ENCODE measurements at places on chromosomes 13 and 19. TPM values are rescaled to one million over a fixed set of nuclear protein-coding genes. Genes with fewer than 3 reads are reported as not detected.

Gene NLRP11
- total RNA-seq: under 0.01 TPM

Gene IL12RB1
- 0.52 TPM for total RNA-seq

Gene FRY
- total RNA-seq: 59.0 TPM

Gene GNA15
- total RNA-seq: 3.1 TPM

Gene STRN4
- total RNA-seq: 28.2 TPM

Gene LHB
- total RNA-seq: not detected

Gene ZNF534
- 0.52 TPM for total RNA-seq

Gene CEACAM20
- total RNA-seq: not detected

Gene FLT3LG
- 0.52 TPM for total RNA-seq

Gene PSG6
- not detected for total RNA-seq

Gene TMEM190
- total RNA-seq: not detected

Gene VSTM1
- total RNA-seq: not detected

Gene PDE4A
- total RNA-seq: 1.0 TPM

Gene ZNF578
- 5.7 TPM for total RNA-seq

Gene LRG1
- total RNA-seq: 0.52 TPM

Gene PROZ
- not detected for total RNA-seq

Gene CDC37
- 73.1 TPM for total RNA-seq

Gene STOML3
- total RNA-seq: under 0.01 TPM

Gene MEIOSIN
- not detected for total RNA-seq

Gene MEIS3
- total RNA-seq: 9.4 TPM

Gene KANK2
- 53.2 TPM for total RNA-seq

Gene GPC5
- total RNA-seq: 6.3 TPM

Gene KIR3DL1
- not detected for total RNA-seq

Gene FXYD1
- 45.4 TPM for total RNA-seq

All from skeletal muscle tissue (tissue), 5 donors.